Femur (tissue), 1 donor: ENCODE measurements at places on chromosomes 16 and 17.

DNA sequence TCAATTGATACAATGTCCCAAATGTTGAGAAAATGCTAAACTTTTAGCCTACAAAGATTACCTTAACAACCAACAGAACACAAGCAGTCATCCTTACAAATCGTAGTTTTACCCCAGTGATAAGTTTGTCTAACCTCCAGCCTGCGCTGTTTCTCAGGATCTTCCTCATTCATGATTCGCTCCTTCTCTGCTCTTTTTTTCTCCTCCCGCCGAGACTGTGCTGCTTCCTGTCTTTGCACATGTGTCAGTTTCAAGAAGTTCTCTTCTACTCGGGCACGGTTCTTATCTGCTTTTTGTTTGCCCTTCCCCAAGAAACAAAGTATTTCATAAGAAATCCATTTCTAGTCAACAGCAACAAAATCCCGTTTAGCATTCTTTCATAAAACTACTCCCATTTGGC lies 10.2 kb upstream of the STRADA start:
- no peak for DNase-seq

DNA sequence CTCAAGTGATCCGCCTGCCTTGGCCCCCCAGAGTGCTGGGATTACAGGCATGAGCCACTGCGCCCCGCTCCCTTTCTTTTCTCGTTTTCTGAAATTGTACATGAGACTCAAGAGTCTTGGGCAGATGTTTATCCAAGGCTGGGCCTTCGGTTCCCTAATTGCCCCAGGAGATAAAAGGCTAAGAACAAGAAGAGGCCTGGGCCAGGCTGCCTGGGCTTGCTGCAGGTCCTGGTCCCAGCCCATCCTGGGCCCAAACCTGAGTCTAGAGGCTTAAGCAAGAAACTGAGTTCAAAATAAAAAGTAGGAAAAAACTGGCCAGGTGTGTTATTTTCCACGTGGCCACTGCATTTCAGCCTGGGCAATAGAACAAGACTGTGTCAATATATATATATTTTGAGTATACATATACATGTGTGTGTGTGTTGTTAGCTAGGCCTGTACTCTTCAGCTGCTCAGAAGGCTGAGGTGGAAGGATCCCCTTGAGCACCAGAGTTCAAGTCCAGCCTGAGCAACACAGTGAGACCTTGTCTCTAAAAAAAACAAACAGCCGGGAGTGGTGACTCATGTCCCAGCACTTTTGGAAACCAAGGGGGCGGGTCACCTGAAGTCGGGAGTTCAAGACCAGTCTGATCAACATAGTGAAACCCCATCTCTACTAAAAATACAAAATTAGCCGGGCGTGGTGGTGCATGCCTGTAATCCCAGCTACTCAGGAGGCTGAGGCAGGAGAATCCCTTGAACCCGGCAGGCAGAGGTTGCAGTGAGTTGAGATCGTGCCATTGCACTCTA lies 6.8 kb upstream of the CLUH start:
- DNase-seq = no peak

GRCh38 chr16:81756615-81757356 lies 22.3 kb upstream of the PLCG2 start:
- no peak for DNase-seq

GRCh38 chr17:10337976-10338375 lies 34.8 kb downstream of the MYH13 start:
- DNase-seq = no peak

- DNase-seq = no peak
Measured at GRCh38 chr16:20969386-20969785, 68.8 kb downstream of the LYRM1 start.

- DNase-seq = no peak
Measured at GRCh38 chr17:81928544-81929252, 1.2 kb upstream of the MAFG start.

- DNase-seq = no peak
Measured at GRCh38 chr17:16141685-16142084, 73.6 kb downstream of the NCOR1 start.

DNA sequence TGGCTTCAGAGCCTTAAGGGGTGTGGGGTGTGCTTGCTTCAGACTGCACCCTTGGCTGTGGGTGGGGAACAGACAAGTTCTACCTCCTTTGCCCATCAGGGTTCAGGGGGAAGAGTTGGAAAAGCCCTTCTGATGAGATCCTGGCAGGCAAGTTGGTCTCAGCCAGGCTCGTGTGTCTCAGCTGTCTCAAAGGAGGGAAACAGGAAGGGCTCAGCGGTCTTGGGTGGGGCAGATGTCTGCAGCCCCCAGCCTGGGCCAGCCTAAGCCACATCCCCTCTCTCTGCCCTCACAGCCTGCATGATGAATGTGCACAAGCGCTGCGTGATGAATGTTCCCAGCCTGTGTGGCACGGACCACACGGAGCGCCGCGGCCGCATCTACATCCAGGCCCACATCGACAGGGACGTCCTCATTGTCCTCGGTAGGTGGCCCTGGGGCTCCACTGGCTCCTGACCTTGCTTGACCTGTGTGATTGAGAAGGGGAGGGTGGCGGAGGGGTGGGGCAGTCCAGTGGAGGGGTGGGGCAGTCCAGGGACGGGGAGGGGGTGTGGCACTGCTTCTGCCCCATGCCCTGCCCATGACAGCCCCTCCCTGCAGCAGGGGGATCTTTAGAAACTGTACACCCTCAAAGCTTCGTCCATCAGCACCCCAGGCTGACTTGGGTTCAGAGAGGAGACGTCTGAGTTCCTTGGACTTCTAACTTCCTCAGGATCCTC lies 199.5 kb downstream of the PRKCB start:
- DNase-seq = no peak

DNA sequence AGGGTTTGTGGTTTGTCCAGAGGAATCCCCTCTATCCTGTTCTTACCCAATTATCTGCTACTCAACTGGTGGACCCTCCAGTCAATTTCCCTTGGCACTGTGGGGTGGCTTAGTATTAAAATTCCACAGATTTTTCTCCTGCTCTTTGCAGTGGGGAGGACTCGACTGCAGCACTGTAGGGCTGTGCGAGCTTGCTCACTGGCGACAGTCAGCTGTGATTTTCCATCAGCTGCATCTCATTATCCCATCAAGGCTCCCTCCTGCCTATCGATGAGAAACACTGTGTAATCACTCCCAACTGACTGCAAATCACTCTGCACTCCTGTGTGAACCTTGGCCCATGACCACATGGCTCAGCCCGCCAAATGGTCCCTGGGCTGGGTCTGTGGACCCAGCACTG lies 90.5 kb upstream of the MAF start:
- DNase-seq = peak; percentile 56

DNA sequence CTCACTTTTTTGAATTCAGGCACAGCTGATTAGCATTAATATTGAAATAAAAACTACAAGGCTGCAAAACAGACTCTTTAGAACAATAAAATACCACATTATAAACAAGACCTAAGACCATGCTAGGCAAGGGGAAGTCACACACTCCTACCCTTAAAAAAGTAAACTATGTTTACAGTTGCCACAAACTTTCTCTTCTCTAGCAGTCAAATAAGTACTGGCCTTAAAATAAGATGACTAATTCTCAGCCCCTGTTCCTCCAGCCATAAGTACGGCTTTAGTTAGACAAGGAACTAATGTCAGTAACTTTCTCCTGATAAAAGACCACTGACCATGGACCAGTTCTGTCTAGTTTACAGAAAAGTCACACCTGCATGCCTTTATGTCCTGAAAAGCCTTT lies 19.5 kb upstream of the CPHXL start:
- DNase-seq = no peak

DNA sequence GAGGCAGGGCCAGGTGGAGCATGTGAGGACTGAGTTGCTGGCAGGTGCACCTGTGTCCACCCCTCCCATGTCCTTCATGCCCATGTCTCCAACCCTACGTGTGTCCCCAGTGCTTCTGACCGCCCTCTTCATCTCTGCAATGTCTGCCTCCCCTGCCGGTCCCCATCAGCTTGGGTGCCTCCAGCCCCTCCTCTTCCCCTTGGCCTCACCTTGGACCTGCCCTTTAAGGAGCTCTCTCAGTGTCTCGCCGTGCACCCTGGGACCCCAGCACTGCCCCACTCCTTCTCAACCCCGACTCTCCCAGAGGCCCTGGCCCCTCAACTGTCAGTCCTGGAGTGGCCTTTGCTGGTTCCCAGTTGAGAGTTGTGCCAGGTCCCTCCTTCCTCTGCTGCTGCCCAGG lies 15.0 kb downstream of the RIPOR1 start:
- DNase-seq = no peak

DNA sequence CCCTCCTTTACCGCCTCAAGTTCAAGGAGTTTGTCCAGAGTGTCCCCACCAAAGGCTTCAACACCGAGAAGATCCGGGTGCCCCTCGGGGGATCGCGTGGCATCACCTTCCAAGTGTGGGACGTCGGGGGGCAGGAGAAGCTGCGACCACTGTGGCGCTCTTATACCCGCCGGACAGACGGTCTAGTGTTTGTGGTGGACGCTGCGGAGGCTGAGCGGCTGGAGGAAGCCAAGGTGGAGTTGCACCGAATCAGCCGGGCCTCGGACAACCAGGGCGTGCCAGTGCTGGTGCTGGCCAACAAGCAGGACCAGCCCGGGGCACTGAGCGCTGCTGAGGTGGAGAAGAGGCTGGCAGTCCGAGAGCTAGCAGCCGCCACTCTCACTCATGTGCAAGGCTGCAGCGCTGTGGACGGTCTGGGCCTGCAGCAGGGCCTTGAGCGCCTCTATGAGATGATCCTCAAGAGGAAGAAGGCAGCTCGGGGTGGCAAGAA lies 1.1 kb downstream of the ARL4D start:
- DNase-seq = no peak

DNA sequence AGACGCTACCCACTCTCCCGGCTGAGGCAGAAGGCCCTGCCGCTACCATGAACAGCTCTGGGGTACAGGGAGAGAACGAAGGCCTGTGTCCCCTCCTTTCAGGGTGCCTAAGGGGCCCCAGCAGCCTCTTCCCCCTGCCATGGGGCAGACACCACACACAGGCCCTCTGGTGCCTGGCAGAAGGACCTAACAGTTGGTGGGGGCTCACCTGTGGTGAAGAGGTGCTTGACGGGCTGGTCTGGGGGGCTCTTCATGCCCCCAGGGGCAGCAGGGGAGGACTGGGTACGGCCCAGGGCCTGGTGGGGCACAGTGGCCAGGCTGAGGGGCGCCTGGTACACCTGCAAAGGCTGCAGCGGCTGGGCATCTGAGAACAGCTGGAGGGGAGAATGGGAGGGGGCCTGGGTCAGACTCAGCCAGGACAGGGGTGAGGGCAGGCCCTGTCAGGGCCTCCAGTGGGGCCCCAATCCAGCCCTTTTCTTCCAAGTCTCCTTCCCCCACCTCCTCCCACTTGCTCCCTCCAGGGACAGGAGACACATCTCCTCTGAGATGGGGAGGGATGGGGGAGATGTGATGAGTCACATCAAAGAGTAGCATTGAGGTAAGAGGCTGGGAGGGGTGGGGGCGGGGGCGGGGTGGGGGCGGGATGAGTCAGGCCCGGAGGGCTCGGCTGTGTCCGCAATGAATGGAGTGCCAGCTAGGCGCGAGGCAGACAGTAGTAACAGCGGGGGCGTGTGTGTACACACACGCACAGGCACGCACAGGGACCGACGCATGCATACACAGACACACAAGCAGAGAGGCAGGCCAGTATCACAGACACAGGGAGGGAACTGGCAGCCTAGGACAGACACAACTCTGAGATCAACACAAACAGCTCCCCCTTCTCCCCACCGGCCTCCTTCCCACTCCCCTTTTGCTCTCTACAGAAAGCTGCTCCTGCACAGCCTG lies 16.1 kb downstream of the G6PC3 start:
- DNase-seq = no peak

DNA sequence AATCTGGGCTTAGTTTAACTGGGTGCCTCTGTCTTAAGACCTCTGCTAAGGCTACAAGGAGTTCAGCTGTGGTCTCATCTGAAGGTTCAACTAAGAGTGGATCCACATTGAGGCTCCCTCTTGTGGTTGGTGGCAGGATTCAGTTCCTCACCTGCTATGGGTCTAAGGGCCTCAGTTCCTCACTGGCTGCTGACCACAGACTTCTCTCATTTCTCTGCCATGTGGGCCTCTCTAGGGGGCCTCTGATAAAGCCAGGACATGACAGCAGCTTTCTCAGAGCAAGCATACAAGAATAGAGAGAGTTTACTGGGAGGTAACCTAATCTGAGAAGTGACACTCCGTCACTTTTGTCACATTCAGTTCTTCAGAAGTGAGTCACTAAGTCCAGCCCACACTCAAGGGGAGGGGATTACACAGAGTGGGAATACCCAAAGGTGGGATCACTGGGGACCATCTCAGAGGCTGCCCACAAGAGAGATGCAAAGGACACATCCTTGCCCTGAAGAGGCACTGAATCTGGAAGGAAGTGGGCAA lies 19.2 kb upstream of the ABAT start:
- no peak for DNase-seq

DNA sequence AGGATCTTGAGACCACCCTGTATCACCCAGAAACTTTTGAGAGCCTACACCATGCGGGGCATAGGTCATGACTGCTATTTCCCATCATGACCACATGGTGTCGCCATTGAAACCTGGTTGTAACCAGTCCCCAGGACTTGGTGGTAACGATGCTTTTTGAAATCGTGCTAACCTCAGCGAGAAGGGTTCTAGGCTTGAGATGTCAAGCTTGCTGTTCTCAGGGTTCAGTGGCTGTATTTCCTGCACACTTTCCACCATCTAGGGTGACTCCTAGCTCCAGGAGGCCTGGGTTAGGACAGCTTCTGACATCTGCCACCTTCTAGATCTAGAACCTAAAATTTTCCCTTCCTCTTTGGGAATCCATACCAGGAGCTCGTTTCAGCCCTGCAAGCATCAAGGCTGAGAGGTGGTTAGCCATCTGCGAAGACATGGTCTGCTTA lies 13.0 kb upstream of the SPNS3 start:
- peak; percentile 45 for DNase-seq

DNA sequence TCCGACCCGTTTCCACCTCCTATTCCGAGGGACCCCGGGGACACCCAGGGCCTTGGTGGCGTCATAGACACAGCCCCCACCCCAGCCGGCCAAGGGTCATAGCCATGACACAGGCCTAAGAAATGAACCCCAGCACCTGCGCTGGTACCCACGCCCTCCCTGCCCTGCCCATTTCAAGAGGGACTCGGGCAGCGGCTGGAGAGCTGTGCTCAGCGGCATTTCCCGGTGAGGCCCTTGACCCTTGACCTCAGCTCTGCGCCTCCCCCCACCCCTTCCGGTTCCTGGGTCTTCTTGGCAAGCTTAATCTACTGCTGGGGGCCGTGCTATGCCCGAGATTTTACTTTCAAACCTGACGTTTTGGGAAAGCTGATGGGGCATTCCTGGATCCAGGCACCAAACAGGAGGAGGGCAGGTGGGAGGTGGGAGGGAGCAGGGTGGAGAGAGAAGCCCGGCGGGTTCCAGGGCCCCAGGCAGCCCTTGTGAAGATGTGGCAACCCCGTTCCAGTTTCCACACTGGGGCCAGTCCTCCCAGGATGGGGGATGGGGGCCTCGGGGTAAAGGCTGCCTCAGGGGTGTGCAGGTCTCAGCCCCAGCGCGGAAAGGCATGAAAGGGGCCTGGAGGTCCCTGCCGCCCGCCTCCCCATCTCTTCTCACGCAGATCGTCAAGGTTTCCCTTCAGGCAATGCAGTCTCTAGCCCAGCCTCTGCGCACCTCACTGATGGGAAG lies at the start of gene SLC22A31:
Gene SLC22A31, minus strand, starts transcription at position 414 of the 726 bp plus-strand sequence. Its CDS starts 36 bp downstream, at position 378.
- DNase-seq = peak; percentile 28

- no peak for DNase-seq
Measured at GRCh38 chr16:279531-279930, 860 bp upstream of the ARHGDIG start.
